Foreskin keratinocyte (primary cell): ENCODE measurements at places on chromosomes 1 and 21. TPM values are rescaled to one million over a fixed set of nuclear protein-coding genes. Genes with fewer than 3 reads are reported as not detected.
A peak's percentile ranks its signal among the peaks of the same experiment; 100 is the strongest.

The FAM177B gene
- not detected in 2 replicates for total RNA-seq

The TRAPPC3 gene
- total RNA-seq: 115 and 121 TPM in 2 replicates

The C1orf167 gene
- total RNA-seq: not detected in 2 replicates

The S100A7 gene
- total RNA-seq: 0.37 TPM in 1 of 2 replicates, not detected in the other

The KLF17 gene
- total RNA-seq: not detected in 2 replicates

The CENPF gene
- 53.0 and 70.7 TPM in 2 replicates for total RNA-seq

The CXADR gene
- total RNA-seq: 18.3 and 19.9 TPM in 2 replicates

GRCh38 chr1:2347896-2348295 is 43.5 kb downstream of the MORN1 start:
- no peak for DNase-seq

DNA sequence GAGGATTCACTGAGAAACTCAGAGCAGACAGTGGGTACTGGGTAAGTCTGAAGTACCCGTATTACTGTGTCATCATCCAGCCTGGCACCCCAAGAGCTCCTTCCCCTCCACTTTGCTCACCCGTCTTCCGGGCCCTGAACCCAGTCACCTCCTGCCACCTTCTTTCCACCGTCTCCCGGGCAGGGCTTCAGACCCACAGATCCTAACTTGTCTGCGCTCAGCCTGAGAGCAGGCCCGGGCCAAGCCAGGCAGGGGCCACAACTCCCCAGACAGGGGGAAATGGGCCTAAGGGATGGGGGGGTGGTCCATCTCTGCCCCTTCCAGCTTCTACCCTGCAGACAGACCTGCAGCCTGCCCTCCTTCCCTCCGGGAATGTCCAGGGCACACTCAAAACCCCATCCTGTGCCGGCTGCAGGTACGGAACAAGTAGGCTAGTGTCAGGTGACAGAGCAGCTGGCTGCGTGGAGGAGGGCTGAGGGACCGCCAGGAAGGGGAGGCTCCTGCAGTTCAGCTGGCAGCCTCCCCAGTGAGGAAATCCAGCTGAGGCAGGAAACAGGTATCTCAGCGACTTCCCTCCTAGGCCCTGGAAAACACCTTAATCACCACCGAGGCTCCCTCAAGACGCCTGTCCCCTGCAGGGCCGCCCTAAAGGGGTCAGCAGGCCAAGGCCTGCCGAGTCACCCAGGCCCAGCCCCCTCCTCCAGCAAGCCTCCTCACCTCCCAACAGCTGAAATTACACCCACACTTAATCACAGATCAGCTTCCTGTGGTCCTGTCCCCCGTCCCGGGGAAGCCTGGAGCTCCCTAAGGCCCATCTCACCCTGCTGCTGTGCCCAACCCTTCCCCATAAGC is 3.5 kb downstream of the HSPG2 start:
- DNase-seq: peak; percentile 87

GRCh38 chr1:114088392-114089299 is 65.0 kb downstream of the SYT6 start:
- DNase-seq: no peak

GRCh38 chr21:36195613-36196012 is 39.0 kb downstream of the DOP1B start:
- no peak for DNase-seq

DNA sequence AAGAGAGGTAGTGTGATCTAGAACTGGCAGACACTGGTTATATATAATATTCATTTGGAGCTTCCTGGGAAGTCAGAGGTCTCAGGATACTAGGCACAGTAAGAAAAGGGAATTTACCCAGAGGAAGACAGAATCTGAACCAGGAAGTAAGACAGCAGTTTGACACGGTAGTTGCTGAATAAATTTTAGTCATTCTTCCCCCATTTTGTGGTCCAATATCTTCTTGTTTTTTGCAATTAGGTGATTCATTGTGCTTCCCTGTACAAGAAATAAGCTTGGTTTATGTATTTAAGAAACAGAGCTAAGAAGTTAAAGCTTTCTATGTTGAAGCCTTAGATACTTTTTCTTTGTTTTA is 1.3 kb downstream of the TMEM167B start:
- DNase-seq: peak; percentile 28

- DNase-seq: no peak
Measured at GRCh38 chr1:71267220-71267619, 186.4 kb upstream of the ZRANB2 start.

GRCh38 chr1:75087278-75087677 is 46.9 kb upstream of the LHX8 start:
- no peak for DNase-seq

DNA sequence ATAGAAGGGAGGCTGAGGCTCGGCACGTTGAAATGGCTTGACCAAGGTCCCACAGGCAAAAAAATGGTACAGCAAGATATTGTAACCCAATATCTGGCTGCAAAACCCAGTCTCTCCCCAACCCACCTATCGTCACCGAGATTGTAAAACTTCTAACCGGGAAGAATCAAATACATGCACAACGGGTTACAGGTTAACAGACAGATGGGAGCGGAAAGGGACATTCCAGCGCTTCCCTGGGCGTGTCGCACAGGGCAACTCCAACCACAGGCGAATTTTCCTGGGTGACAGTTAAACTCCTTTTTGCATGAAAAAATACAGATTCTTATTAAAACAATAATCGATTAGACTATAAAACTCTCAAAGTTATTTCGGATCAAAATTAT is 31.8 kb upstream of the JUN start:
- peak; percentile 68 for DNase-seq

DNA sequence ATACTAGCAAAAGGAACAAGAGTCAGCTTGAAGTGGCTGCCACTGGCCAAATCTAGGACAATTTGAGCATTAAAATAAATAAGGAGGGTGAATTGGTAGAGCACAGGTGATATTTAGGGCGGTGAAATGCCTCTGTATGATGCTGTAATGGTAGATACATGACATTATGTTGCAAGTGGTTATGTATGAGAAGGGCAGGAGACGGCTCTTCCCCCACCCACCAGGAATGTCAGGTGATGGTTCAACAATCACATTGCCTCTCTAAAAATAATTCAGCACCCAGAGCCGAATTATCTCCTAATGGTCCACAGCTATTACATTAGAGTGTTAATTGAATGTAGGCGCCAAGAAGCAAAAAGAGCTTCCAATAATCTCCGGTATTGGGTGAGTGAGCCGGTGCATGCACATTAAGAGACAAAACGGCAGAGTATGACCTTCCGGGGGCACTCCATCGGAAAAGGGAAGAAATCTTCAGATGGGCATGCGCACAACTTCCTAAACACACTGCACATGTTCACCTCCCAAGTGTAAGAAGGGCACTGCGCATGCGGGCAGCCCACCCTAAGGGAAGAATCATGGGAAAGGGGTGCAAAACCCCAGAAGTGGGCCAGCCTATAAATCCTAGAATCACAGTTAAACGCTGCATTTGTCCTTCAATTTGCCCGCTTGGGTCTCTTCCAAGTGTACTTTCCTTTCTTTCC is 6.8 kb upstream of the IFNAR1 start:
- DNase-seq: no peak

- DNase-seq: no peak
Measured at GRCh38 chr1:50979937-50980336, 9.9 kb downstream of the CDKN2C start.

DNA sequence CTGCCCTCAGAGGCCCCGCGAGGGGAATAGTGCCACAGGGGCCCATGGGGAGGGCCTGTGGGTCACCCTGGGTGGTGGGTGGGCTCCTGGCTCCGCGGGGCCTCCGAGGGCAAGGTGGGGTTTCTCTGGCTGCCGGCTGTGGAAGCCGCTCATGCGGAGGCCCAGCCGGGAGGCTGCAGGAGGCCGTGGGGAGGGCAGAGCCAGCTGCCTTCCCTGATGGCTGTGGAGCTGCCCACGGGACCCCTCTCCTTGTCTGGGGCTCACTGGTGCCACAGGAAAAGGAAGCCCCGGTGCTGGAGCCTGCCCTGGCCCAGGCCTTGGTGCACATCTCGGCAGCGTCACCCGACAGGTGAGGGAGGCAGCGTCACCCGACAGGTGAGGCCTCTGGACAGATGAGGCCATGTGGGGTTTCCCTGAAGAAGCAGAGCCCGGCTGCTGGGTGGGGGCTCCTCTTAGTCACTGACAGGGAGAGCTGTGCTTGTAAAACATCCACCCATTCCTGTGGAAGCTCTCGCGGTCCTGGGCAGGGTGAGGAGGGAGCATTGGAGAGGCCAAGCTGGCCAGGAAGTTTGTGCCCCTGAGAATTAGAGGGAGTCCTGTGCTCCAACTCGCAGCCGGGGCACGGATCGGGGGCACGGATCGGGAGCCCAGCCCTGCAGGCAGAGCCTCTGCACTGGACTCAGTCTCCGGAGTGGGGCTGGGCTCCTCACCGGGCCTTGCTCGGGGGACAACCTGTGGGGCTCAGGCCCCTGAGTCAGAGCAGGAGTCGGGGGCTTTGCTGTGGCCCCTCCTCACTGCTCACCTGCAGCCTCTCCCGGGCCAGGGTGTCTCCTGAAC is 6.1 kb downstream of the MIB2 start:
- DNase-seq: no peak

DNA sequence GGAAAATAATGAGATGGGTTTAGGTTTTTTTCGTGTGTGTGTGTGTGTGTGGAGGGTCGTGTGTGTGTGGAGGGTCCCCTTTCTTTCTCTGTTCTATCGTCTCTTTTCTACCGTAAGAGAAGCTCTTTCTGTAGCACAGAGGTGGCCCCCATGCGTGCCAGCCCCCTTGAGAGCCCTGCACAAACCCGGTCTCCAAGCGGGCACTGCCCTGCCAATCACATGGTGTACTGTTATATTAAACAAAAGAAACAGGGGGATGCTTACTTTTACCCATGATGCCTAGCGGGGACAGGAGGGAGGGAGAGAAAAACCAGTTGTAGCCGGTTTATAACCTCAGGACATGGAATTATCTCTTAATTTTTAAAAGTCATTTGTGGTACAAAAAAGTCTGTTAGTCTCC is 41.0 kb downstream of the GATAD2B start:
- no peak for DNase-seq

DNA sequence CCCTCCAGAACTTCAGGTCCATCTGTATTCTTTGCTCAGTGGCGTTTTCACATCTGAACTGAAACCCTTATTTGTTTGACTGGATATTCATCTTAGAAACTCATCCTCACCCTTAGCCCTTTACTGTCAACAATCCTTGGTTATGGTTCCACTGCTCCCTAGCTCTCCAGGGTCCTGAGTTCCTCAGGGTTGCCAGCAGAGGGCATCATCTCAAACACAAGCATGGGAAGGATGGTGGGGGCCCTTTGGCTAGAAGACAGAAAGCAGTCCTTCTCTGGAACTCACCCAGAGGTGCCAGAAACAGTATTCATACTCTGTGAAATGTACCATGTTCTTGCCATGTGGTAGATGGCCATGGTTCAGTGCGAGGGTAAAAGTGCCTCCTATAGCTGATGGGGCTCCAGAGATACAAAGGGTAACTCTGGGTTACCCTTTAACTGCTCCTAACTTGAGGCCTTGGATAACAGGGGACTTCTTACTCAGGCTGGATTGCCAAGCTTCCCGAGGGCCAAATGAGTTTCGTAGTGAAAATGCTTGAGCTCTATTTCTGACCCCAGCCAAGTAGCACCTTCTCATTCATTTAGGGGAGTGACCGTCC is 11.3 kb downstream of the NCSTN start:
- no peak for DNase-seq

GRCh38 chr1:72432645-72433267 is 150.4 kb upstream of the NEGR1 start:
- DNase-seq: no peak

DNA sequence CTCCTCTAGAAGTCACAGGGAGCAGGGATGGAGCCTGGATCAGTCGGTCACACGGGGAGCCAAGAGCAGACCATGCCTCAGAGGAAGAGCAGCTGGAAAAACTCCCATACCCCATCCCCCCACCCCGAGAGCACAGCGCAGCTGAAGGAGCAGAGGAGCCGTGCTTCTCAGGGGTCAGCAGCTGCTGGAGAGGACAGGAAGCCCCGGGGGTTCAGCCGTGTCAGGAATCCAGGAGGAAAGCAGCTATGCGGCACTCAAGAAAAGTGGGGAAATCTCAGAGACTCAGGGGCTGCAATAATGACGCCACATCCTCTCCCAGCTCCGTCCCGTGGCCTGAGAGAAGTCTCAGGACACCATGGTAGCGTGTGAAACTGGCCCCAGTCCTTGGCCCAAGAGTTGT is 102.3 kb downstream of the NPHP4 start:
- no peak for DNase-seq
